ENCODE measurements at places on chromosomes 12 and 14.

DNA sequence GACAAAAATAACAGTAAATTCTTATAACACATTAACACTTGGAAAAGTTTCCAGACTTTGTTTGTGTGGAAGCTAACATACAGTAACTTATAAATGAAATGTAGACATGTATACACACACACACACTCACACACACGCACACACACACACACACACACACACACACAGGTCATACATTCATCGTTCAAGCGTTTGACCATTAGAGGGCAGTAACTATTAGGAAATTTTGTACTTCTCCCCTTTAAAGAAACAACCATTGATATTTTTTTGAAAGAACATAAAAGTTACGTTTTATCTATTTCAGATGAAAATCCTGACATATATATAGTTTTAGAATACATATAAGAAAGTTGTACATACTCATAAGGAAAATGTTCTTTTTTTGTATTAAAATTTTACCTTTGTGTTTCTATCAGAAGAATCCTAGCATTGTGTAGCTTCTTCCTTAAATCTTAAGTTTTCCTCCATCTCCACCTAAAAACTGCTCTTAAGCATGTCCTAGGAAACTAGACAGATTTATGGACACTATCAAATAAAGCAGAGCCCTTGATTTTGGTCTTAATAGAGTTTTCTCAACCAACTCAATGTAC is 29.0 kb downstream of the PTPRQ start:
- peak; percentile 25 for DNase-seq

DNA sequence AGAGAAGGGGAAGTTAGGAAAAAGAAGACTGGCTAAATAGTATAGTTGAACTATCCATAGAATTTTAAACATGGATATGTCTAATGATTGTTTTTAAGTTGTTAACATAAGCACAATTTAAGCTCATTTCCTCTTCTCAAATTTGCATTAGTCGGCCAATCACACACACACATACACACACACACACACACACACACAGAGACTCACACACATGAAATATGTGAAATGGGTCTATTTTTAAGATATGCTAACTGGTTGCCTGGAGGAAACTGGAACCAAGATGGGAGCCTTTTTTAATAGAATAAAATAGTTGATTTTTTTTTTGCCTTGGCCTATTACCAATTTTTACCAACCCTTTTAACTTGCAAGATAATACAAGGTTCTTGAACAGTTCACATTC is 24.0 kb upstream of the STYK1 start:
- DNase-seq: no peak

DNA sequence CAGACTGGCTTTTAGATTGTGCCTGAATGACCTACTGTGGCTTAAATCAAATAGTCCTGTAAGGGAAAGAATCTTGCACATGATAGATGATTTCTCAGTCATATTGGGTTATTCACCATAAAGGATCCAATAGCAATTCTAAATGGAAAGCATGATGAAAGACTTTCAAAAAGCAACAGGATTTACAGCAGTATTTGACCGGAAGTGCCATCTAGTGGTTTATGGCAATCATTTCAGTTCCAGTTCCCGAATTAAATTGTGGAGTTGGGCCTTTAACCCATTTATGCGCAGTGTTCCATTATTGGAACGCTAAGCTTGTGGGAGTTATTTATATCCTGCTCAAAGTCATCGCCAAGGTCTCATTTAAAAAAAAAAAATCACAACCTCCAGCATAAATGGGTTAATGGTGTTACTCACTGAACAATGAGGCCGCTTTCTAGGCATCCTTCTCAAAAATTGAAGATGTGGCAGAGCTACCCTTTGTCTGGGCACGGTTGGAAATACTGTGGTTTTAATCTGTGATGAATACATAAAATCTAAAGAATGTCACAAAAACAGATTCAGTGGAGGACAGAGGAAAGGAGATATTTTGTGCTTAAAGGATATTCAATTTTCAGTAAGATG is 60.8 kb upstream of the REP15 start:
- DNase-seq: no peak

GRCh38 chr14:26598081-26598671 is 343 bp upstream of the NOVA1 start:
- DNase-seq: peak; percentile 96

GRCh38 chr14:60642270-60643140 is 6.8 kb downstream of the SIX1 start:
- no peak for DNase-seq

DNA sequence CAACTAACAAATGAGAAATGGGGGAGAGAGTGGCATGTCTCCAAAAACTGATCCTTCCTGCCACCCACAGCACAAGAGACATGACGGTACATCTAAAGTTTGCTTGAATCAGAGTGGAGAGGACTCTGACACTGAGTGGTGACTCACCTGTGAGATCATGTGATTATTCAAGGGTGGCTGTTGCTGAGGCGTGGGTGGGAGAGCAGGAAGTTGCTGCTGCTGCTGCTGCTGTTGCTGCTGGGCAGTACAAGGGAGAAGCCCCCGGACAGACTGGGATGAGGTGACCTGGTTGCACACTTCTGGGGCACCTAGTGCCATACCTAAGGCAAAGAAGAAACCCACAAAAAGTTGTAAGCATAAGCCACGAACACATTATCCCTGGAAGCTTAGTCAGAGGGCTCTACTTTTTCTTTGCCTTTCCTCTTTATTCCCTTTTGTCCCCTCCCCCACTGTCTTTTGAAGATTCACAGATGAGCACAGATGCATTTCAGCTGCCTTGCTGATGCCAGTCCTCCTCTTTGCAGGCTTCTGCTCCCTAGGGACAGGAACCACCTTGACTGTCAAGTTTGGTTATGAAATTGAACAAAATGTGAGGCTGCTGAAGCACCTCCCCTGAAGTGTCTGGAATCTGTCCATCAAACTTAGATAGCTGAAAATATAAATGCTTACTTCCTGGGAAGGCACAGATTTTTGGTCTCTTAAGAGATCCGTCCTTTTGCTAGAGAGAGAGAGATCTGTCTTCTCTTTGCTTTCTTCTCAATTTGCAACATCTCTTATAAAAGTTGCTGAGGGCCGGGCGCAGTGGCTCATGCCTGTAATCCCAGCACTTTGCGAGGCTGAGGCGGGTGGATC is 29.4 kb upstream of the STAC3 start:
- no peak for DNase-seq

GRCh38 chr12:52337054-52337453 is 15.9 kb upstream of the KRT83 start:
- no peak for DNase-seq

DNA sequence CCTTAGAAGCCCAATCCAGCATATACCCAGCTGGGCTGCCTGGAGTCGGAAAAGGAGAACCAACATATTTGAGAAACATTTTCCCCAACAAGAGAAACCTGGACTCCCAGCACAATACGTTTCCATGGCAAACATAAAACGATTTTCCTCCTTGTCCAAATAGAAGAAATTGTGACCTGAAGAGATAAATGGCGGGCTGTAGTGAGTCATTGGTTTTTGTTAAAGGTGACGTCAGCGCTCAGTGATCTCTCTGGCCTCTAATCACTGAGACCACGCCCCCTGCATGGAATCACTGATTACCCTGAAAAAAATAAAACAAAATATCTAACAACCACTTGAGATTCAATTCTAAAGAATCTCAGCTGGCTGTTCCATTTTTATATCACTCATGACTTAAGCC is 6.0 kb downstream of the CCDC60 start:
- DNase-seq: no peak

DNA sequence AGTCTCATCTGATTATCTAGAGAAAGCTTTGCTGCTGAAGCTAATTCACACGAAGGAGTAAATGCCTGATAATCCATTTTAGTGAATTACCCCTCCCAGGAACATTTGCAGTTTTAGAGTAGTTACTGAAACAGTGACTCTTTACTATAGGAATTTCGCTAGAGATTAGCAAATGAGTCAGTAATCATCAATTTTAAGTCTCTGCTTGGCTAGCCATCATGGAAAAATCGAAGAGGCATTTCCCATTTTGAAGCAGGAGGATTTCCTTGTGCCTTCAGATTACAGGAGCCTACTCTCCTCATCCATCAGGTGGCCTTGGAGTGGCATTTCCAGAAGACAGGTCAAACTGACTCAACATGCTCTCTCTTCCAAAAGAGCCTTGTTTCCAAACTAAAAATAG is 154.5 kb downstream of the EGLN3 start:
- no peak for DNase-seq

DNA sequence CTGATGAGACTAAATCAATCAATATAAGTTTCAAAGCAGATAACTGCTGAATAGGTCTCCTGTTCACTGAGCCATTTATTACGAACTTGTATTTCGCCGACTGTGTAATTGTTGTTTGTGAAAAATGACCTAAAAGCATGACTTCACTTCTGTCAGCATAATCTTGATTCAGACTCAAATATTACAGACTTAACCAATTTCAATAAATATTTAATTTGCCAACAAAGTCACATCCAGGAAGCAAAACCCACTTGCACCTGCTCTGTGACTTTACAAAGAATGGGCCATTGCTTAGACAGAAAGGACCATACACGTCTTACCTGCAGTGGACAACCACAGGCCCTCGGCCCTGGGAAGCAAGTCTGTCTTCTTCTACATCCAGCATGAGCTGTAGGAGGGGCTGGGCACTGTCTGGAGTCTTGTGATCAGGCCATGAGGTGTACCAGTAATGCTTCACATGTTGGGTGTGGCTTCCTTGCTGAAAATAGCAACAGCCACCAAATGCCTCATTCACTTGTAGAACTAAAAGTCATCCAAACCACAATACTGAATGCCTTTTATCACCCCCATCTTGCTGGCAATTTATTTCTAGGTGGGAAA is 23.5 kb upstream of the PTPRB start:
- no peak for DNase-seq

DNA sequence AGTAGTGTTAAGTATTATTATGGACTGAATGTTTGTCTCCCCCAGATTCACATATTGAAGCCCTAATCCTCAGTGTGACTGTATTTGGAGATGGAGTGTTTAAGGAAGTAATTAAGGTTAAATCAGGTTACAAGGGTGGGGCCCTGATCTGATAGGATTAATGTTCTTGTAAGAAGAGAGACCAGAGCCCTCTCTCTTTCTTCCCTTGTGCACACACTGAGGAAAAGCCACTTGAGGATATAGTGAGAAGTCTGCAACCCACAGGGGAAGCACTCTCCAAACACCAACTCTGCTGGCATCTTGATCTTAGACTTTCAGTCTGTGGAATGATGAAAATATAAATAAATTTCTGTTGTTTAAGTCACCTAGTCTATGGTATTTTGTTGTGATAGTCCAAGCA is 2.2 kb upstream of the KLRG1 start:
- no peak for DNase-seq

DNA sequence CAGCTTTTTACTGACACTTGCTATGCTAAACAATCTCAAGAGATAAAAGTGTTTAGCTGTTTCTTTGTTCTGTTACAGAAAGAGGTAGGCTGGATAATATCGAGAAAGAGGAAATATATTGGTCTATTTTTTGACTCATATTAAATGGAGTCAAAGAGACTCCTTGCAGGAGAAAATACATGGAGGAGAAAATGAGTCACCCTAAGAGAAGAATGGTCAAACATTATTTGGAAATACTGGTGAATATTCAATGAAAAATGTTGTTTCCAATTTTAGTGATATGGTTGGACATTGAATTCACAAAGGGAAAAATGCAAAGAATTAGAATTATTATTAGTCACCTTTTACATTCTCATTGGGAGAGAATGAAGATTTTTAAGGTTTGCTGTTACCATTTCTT is 3.2 kb downstream of the KCNJ8 start:
- DNase-seq: no peak

DNA sequence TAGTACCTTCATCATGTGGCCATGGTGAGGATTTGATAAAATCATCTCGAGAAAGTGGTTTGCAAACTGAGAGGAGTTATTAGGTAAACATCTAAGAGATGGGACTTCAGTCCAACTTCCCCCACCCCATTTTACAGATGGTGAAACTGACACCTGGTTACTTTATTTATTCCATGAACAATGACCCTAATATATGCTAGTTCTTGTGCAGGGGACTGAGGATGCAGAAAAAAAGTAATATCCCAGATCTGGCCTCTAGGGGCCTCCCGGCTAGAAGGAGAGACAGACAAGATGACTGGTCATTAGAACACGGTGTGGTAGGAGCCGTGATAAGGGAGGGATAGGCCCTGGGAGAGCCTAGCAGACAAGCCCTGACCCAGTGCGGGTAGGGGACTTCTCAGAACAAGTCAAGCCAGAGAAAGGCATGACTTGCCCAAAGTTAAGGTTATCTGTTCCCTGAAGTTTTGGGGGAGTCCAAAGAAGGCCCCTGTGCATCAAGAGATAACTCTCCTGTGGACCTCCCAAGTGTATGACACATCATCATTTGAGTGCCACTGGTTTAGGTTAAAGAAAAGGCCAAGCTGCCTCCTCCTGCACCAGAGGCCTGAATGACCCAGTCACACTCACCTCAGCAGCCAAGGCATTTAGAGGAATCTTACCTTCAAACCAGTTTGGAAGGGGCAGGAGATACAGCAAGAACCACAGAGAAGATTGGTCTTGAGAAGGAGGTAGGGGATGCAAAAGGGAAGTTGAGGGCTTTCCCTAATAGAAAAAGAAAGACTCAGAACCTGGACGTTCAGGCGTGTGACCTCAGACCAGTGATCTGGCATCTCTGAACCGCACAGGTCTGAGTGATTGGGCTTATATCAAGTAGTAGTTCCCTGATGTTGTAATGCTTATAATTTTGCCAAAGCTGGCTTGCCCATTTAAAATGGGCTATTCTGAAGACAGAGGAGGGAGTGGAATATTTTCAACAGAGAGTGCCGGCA is 1.6 kb downstream of the CMKLR1 start:
- DNase-seq: no peak

GRCh38 chr12:12716151-12716792 is 896 bp upstream of the CDKN1B start:
- DNase-seq: peak; percentile 51

DNA sequence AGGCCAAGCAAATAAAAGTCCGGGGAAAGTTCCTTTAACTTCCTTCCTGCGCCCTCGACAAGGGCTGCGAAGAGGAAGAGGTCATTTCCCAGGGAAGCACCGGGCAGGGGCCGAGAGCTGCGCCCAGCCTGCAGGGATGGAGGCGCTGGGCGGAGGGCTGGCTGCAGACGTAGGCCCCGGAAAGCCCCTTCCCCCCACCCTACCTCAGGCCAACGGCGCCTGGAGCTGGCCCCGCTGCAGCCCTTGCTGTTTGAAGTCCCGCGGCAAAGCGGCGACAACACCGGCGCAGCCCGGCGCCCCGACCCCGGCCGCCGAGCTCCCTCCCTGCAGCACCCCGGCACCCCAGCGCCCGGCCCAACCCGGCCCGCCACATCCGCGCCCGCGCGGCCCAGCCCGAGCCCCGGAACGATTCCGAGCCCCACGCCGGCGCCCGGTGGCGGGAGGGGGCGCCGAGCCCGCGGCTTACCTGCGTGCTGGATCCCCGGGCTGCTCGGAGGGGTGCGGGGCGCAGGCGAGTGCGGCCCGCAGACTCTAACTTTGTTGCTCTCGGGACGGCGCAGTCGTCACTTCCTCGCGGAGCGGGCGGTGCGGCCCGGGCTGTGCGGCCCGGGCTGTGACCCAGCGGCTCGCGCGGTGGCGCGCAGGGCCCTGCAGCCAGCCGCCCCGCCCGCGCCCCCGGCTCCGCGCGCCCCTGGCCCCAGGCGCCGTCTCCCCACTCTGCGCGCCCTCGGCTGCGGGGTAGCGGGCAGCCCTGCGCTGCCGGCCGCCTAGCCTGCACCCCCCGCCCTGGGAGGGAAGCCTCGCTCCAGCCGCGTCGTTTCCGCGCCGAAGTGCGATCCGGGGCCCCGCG is 64.8 kb upstream of the PTGR2 start:
- DNase-seq: peak; percentile 79
